Stimulated activated CD4-positive, alpha-beta T cell treated with anti-CD3 and anti-CD28 coated beads, Interleukin-2, amount 100 ng/mL, for 48 hours (primary cell): ENCODE measurements at places on chromosomes 12 and 14.

DNA sequence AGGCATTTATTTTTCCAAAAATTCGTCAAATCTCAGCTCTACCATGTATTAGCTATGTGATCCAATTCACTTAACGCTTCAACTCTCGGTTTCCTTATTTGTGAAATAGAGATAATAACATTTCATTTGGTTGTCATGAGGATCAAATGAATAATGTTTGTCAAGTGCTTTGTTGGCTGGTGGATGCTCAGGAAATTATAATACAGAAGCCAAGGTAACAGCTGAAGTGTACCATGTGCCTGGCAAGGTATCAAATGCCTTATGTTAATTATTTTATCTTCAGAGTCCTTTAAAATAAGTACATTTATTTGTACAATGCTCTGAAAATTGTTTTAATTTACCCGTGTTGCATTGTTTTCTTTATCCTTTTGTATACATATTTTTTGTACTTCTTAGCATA lies 6.1 kb upstream of the PRKCH start:
- no peak for DNase-seq

- DNase-seq, result no peak
Observed at GRCh38 chr12:25382311-25383106, 131.8 kb upstream of the KRAS start.

GRCh38 chr12:54631988-54632728 lies 2.5 kb downstream of the LACRT start:
- no peak for DNase-seq

GRCh38 chr12:107042801-107043200 lies 50.5 kb downstream of the CRY1 start:
- DNase-seq, result no peak

GRCh38 chr12:46377678-46378077 lies 5.1 kb upstream of the SLC38A2 start:
- no peak for DNase-seq

DNA sequence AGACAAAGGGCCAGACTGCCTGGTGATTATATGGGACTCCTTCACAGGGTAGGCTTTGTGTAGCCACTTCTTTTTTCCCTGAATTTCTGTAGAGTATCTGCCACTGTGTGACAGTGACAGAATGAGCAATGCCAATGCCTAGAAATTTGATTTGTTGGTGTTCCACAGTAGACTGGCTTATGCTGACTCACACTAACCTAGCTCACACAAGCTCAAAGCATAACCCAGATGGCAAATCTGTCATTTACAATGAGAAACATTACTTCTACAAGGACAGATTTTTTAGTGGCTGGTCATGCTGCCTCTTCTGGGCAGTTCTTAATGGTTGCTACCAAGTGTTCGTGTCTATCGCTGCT lies 15.9 kb downstream of the CFAP251 start:
- no peak for DNase-seq

GRCh38 chr12:78802593-78802992 lies 62.0 kb upstream of the SYT1 start:
- DNase-seq, result no peak

- DNase-seq, result no peak
Observed at GRCh38 chr14:59262717-59263454, 74.4 kb downstream of the DAAM1 start.

DNA sequence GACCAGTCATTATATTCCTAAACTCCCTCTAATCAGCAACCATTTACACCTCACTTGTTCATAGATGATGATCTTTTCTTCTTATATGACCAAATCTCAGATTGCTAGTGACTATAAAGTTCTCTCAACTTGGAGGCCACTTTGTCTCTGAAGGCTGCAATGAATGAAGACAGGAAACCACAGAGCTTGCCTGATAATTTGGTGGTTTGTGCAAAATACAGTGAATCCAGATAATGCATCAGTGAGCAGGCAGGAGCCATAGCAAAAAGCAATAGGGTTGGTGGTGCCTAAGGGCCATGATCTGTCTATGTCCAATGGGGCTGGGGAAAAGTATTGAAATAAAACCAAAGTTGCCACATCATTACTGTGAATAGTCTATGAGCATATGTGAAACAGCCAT lies 123.8 kb upstream of the LRFN5 start:
- no peak for DNase-seq

- DNase-seq, result no peak
Observed at GRCh38 chr14:52939427-52939826, 11.4 kb downstream of the FERMT2 start.

- no peak for DNase-seq
Observed at GRCh38 chr12:116368196-116369194, 91.0 kb upstream of the MED13L start.

DNA sequence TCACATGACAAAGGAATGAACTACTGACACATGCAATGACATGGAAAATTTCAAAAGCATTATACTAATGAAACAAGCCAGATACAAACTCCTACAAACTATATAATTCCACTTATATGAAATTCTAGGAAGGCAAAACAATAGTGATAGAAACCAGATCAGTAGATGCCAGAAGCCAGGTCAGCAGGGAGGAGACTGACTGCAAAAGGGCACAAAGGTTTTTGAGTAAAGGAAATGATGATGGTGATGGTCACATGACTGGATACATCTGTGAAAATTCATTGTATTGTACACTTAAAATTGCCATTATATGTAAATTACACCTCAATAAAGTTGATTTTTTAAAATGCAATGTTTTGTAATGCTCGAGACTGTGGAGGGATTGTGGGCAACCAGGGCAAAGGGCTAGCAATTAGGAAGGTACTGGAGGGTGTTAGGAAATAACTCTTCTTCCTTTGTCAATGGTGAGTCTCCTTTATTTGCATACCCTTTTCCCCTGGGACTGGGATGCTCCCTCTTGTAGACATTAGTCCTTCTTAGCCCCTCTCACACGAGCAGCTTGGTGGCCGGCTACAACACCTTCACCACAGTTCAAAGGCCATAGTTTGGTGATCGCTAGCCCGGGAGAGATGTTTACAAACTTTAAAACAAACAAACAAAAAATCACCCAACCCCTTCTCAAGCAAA lies 6.7 kb upstream of the PRPF40B start:
- DNase-seq, result no peak

GRCh38 chr14:52348776-52349175 lies 34.7 kb downstream of the PTGER2 start:
- no peak for DNase-seq

GRCh38 chr14:88834883-88835431 lies 10.5 kb downstream of the TTC8 start:
- DNase-seq, result no peak

- DNase-seq, result no peak
Observed at GRCh38 chr12:14874882-14875281, 10.8 kb downstream of the MGP start.

DNA sequence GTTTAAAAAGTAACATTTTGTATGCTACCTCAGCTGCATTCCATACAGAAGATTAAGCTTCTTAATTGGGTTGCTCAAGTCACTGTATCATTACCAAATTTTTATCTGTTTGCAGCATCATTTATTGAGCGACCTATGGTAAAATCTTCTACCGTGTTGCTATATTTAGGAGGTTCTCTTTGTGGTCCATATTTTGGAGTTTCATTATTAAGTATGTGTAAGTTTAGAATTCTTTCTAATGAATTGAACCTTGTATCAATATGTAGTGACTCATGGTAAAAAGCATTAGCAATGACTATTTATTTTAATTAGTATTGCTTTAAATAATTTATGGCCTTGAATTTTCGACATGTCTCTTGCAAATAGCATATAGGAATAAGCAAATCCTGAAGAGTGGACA lies 42.2 kb downstream of the CSRP2 start:
- DNase-seq, result no peak

DNA sequence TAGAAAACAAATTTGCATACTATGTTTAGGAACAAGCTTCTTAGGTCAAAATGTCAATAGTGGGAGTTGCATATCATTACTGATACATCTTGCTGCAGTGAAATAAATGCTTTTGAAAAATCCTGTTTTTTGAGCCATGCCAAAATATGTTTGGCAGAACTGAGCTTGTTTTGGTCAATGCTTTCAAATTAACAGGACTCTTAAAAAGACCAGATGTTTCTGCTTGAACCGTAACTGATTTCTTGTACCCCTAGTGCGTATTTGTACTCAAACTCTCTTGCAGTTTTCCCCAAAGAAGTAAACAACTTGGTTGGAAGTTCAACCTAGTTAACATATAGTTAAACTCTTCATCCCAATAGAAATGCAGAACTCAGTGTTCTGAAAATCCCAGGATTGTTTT lies 3.4 kb downstream of the TRHDE start:
- no peak for DNase-seq

- DNase-seq, result no peak
Observed at GRCh38 chr12:7303230-7303629, 642 bp upstream of the ACSM4 start.

- no peak for DNase-seq
Observed at GRCh38 chr14:78073028-78073427, 97.1 kb upstream of the NRXN3 start.

DNA sequence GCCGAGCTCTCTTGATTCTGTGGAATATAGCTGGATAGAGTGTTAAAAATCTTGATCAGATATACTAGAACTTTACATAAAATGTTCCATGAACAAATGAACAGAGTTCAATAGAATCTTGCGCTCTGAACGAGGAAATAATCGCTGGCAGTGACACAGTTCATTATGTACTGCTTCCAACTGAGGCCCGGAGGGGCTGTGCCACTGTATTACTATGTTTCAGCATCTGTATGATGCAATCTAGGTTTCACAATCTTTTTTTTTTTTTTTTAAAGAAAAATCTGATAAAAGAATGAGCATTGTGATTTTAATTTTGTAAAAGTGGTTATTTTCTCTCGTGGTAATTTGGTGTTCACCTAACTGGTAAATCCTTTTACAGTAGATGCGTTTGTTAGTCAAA lies 77.2 kb downstream of the FERMT2 start:
- no peak for DNase-seq
